T-helper 9 cell (primary cell): ENCODE measurements at places on chromosomes 7 and 10.

- no peak for DNase-seq
These were observed 4.1 kb upstream of the CPA4 start for GRCh38 chr7:130288829-130289228.

DNA sequence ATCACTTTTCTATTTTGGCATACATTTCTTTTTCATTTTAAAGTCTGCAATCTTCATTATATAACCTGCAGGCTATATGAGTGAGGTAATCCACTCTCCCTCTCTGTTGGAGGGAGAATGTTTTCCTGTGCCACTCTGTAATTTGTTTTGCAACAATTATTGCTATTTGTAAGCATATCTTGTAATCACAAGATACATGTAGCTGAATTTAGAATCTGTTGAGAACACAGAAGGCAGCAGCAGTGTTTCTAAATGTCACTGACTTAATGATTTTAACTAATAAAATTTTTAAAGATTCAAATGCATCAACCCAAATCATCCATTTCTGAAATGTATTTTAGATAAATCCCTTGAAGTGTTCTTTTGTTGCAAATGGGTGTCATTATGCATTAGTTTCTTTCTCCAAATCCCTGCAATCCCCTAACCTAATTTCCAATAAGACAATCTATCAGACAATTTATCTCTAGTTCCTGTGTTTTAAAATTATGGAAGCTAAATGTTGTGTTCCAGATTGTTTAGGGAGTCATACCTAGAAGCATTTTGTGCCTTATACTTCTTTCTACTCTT, 19.8 kb upstream of the UMAD1 start:
- no peak for DNase-seq

DNA sequence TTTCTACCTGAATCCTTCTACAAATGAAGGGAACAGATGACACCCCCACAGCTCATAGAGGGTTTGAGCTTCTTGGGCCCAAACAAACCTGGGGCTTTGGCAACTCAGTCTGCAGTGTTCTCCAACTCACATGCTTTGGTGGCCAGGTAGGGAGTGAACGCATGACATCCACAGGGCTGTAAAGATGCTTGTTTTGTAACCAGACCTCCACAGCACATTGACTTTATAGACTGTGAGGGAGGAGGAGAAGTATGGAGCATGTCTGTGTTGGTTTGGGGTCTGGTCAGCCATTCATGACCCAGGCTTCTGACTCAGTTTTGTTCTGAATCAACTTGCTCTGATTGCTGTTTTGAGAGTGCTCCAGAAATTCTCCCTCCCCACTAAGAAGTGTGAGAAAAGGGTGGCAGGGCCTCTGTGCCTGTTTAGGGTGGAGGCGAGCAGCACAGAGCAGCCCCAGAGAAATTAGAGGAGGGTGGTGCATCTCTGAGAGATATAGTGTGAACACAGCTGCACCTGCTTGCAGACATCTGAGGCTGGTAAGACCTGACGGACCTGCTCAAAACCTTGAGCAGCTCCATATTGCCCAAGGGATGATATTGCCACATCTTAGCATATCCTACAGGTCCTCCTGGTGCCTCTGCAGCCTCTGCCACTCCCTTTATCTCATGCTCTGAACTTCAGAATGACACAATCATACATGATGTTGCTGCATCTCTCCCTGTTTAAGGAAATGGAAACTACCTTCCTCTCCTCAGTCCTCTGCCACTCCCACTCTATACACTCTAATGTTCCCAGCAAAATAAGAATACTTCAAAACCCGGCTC, 287.7 kb downstream of the ABCA13 start:
- no peak for DNase-seq

- no peak for DNase-seq
These were observed 6.9 kb upstream of the AOC1 start for GRCh38 chr7:150845421-150845861.

DNA sequence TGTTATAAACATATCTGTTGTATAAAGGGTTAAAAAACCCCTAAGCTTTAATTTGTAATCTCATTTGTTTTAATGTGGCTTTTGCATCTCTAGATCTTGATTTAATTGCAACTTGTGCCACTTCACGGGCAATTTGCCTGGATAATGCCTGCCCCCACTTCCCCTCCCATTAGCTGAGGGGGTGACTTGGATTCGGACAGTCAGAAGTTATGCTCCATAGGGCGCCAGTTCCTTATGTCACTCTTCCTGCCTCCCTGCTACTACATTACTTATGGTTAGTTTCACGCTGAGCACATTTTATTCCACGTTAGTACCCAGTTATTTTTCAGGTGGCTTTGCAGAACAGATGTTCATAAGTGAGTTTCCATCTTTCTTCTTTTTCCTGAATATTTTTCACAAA, 1015.2 kb upstream of the PHF14 start:
- DNase-seq = no peak

GRCh38 chr10:3066317-3067117, 831 bp upstream of the PFKP start:
- DNase-seq = no peak

GRCh38 chr7:122724366-122724765, 21.6 kb upstream of the RNF148 start:
- no peak for DNase-seq

GRCh38 chr10:6741541-6741941, 161.5 kb upstream of the PRKCQ start:
- DNase-seq = no peak

- DNase-seq = no peak
These were observed 85.5 kb downstream of the MAPK8 start for GRCh38 chr10:48391994-48392393.
